T-cell (primary cell): ENCODE measurements at places on chromosomes 3 and 15.

DNA sequence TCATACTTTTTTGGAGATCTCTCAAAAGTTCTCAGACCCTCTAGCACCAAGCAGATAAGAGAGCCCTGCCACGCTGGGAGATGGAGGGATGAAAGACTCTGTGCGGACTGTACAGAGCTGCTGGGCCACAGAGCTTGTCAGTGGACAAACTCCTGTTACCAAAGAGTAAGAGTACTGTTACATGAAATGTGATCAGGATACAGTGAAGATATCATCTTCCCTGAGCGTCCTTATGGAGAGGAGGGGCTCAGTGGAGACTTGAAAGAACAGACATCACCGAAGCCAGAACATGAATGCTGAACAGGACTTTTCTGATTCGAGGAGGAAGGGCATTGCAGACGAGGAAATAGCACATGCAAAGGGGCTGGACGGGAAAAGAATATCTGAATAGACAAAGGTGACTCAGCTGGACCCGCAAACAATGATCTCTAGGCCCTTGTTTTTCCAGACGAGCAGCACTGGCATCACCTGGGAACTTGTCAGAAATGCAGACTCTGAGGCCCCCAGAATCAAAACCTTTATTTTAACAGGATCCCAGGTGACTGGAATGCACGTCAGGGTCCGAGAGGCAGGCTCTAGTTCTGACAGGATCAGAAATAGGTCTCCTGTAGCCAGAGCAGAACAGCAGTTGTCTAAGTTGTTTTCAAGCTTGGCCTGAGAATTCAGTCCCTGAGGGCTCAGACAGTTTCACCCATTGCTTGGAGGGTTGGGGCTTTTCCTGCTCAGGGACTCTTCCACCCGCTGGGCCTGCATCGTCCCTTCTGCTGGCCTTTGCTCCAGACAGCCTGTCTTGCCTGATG is 277.9 kb downstream of the RPLP1 start:
- no peaks in the 10 kb centered on the region for H3K27me3 ChIP-seq
- H3K36me3 ChIP-seq: no peaks in the 10 kb centered on the region
- H3K27ac ChIP-seq: no peak overlapping the region
- H3K4me3 ChIP-seq: no peak overlapping the region

DNA sequence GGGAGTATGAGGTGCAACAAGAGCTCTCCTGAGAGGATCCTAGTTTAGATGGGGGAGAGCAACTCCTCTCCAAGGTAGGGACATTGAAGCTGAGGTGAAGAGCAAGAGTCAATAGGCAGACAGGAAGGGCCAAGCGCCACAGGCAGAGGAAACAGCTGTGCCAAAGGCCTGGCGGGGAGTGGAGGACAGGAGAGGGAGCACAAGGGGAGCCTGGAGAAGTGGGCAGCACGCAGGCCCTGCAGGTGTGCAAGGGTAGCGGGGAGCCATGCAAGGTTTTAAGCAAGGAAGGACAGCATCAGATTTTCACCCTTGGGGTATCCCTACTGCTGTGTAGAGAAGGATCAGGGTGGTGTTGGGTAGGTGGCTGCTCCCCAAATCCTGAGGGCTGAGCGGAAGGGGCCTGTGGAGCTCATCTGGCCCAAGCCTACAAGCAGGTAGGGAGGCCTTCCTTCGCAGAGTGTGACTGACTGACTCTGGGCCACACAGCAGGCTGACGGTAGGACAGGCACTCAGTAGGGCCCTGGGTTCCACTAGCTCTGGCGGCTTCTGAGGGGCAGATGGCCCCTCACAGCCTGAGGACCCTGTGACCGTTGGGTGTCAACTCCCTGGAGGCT is 13.3 kb downstream of the CHST13 start:
- no peaks in the 10 kb centered on the region for H3K4me1 ChIP-seq
- H3K27ac ChIP-seq: no peak overlapping the region
- peaks cover 24% of the 10 kb centered on the region for H3K27me3 ChIP-seq
- H3K4me3 ChIP-seq: no peak overlapping the region

- peaks cover 3% of the 10 kb centered on the region for H3K27me3 ChIP-seq
- H3K4me3 ChIP-seq: no peak overlapping the region
- H3K4me1 ChIP-seq: no peaks in the 10 kb centered on the region
- H3K36me3 ChIP-seq: no peaks in the 10 kb centered on the region
These were observed 226.0 kb downstream of the SNRPN start for GRCh38 chr15:25180606-25181292.

GRCh38 chr3:138950006-138950644 is 3.1 kb downstream of the FOXL2NB start:
- no peak for DNase-seq
- no peak overlapping the region for H3K27ac ChIP-seq
- peaks cover 25% of the 10 kb centered on the region for H3K27me3 ChIP-seq
- H3K36me3 ChIP-seq: no peaks in the 10 kb centered on the region
- H3K4me1 ChIP-seq: peaks cover 38% of the 10 kb centered on the region

- no peak overlapping the region for H3K27ac ChIP-seq
- no peaks in the 10 kb centered on the region for H3K27me3 ChIP-seq
- no peaks in the 10 kb centered on the region for H3K36me3 ChIP-seq
- no peak for DNase-seq
- peaks cover 16% of the 10 kb centered on the region for H3K4me1 ChIP-seq
- no peak overlapping the region for H3K4me3 ChIP-seq
These were observed 314.6 kb downstream of the RPLP1 start for GRCh38 chr15:69767191-69767590.

DNA sequence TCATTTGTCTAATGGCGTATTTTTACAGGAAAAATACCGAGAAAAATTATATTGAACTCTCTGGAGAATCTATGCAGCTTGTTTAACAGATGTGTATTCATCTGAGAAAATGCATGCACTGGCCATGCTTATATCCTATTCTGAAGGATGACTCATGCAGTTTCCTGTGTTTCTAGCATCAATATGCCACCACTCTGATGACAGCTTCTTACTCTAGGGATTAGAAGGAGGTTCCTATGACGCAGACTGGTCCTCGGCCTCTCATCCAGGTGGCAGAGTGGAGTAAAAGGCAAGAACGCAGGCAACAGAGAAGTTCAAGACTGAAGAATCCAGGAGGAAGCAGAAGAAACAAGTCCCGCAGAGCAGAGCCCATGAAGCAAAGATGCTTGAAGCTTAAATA is 910.0 kb upstream of the ROBO1 start:
- no peaks in the 10 kb centered on the region for H3K27me3 ChIP-seq
- H3K36me3 ChIP-seq: no peaks in the 10 kb centered on the region
- no peak for DNase-seq
- H3K27ac ChIP-seq: no peak overlapping the region
- no peaks in the 10 kb centered on the region for H3K4me1 ChIP-seq

- no peaks in the 10 kb centered on the region for H3K36me3 ChIP-seq
- no peaks in the 10 kb centered on the region for H3K4me1 ChIP-seq
- no peaks in the 10 kb centered on the region for H3K27me3 ChIP-seq
- no peak overlapping the region for H3K4me3 ChIP-seq
- H3K27ac ChIP-seq: no peak overlapping the region
These were observed 58.8 kb downstream of the ASB7 start for GRCh38 chr15:100661156-100661555.

GRCh38 chr3:33277193-33277882 is at the start of gene FBXL2:
Gene FBXL2 (plus strand): TSS chr3:33277442. CDS start chr3:33277513, 71 bp downstream.
- no peaks in the 10 kb centered on the region for H3K36me3 ChIP-seq
- H3K27me3 ChIP-seq: no peaks in the 10 kb centered on the region
- DNase-seq: no peak
- H3K27ac ChIP-seq: no peak within 1 kb of the TSS

GRCh38 chr3:40790746-40791145 is 266.0 kb downstream of the ZNF621 start:
- no peaks in the 10 kb centered on the region for H3K4me1 ChIP-seq
- H3K27me3 ChIP-seq: peaks cover 8% of the 10 kb centered on the region
- DNase-seq: no peak
- H3K4me3 ChIP-seq: no peak overlapping the region
- no peaks in the 10 kb centered on the region for H3K36me3 ChIP-seq

GRCh38 chr3:94110854-94111253 is 48.0 kb downstream of the NSUN3 start:
- H3K27ac ChIP-seq: no peak overlapping the region
- no peak overlapping the region for H3K4me3 ChIP-seq
- H3K27me3 ChIP-seq: no peaks in the 10 kb centered on the region
- H3K4me1 ChIP-seq: no peaks in the 10 kb centered on the region
- no peak for DNase-seq
